ENCODE measurements at places on chromosomes 3 and 15.

GRCh38 chr3:133880287-133880686, 15.4 kb downstream of the RAB6B start:
- no peak for DNase-seq

DNA sequence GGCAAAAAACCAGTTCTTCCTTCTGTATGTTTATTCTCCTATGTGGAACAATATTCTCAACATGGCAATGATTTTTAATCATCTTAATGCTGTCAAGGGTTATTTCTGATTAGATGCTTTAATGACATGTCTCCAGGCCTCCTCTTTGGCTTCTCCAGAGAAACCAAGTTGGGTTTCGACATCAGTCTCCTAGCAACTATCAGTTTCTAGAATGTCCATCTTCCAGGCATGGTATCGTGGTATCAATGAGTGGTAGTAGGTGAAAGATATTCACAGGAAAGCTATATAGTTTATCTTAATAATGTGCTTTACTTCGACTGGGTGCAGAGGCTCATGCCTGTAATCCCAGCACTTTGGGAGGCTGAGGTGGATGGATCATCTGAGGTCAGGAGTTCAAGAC, 128.5 kb downstream of the C3orf70 start:
- DNase-seq = peak; percentile 54

DNA sequence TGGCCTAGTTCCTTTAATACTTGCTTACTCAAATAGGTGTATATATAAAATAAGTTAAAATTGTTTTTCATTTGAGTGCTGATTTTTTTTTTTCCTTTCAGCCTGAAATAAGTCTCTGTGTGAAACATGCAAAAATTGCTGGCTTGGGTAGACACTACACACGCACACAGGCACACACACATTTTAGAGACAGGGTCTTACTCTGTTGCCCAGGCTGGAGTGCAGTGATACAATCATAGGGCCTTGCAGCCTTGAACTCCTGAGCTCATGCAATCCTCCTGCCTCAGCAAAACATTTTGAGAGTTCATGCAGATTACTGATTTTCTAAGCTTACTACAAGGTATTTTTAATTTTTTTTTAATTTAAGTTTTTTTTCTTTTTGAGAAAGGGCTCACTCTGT, 12.7 kb upstream of the RFC4 start:
- DNase-seq = no peak

GRCh38 chr3:15756505-15756904, 41.3 kb downstream of the ANKRD28 start:
- DNase-seq = no peak

- DNase-seq = no peak
Measured at GRCh38 chr3:3927965-3928364, 128.7 kb downstream of the LRRN1 start.

GRCh38 chr15:78133801-78134200, 2.6 kb upstream of the CIB2 start:
- peak; percentile 50 for DNase-seq

- DNase-seq = no peak
Measured at GRCh38 chr3:64417816-64418215, 192.6 kb upstream of the PRICKLE2 start.

DNA sequence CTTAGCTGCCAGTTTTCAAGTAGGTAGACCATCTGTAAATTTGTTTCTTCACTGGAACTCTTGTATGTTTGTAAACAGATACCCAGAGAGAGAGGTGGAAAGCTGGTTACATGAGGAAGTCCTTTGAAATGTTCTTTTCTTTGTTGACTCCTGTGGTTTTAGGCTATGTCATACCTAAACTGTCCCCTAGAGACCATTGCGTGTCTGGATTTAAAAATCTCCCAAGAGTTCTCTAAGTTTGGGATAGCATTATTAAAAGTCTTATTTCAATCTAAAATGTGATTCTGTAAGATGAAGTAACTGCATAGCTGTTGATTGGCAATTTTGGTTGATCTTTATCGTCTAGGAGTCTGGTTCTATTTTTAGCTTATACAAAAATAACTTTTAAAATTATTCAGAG, 127.2 kb downstream of the GHSR start:
- no peak for DNase-seq

GRCh38 chr3:141094790-141095545, 43.8 kb downstream of the SPSB4 start:
- peak; percentile 77 for DNase-seq

Measured in umbilical cord (tissue), 2 donors.